ENCODE measurements at places on chromosomes 4 and X.

- DNase-seq = no peak
Observed at GRCh38 chrX:63424063-63424462, 72.9 kb upstream of the SPIN4 start.

DNA sequence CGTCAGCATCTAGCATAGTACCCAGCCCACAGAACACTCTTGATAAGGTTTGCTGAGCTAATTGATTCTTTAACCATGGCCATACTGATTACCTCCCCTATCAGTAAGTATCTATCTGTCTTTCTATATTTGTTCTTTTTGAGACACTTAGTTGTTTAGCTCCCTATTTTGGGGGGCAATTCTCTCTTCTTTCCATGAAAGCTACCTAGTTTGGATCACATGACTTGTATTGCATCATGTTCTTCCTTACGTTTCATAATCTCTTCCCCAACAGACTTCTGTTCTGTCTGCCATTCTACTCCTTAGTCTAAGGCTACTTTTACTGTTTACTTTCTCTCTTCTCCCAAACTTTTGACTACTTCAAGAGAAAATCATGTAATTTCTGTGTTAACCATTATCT is 39.0 kb downstream of the TBC1D19 start:
- DNase-seq = no peak

DNA sequence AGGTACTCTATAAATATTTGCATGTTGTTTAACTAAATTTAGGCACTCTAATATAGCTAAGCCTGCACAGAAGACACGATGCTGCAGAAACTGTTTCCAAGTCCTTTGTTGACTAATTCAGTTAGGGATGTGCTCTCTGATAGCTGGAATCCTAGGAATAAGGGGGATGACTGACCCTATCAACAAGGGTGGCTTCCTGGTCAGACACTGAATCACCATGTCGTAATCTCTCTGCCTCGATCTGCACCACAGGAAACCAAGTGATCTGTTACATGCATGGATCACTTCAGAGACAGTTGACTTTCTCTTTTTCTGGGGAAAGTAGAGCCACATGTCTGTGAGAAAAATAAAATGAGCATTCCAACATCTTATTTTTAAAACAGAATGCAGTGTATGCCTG is 169.1 kb downstream of the GUCY2F start:
- DNase-seq = no peak

GRCh38 chr4:55124322-55125076 is 896 bp downstream of the KDR start:
- DNase-seq = no peak

- DNase-seq = no peak
Observed at GRCh38 chr4:150164055-150164454, 85.8 kb downstream of the DCLK2 start.

DNA sequence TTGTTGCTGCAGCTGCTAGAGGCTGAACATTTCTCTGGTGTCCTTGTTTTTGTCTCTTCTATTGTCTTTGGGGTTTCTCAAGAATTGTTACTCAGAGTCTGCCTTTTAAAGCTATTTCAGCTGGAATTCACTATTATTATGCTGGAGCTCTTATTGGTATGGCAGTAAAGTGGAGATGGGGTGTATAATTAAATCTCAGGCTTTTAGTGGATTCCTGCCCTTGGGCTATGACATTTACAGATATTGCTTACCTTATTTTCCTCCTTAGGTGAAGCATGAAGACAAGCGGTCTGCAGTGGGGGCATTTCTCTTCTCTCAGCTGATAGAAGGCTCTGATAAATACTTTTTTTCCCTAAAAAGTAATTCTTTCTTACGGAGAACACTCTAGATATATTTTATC is 1656.6 kb upstream of the IGFBP7 start:
- DNase-seq = no peak

- DNase-seq = no peak
Observed at GRCh38 chrX:109840585-109840984, 107.5 kb upstream of the ACSL4 start.

GRCh38 chr4:183163135-183163534 is 64.1 kb downstream of the WWC2 start:
- no peak for DNase-seq

- DNase-seq = peak; percentile 38
Observed at GRCh38 chr4:75995727-75996126, 5.0 kb upstream of the SDAD1 start.

DNA sequence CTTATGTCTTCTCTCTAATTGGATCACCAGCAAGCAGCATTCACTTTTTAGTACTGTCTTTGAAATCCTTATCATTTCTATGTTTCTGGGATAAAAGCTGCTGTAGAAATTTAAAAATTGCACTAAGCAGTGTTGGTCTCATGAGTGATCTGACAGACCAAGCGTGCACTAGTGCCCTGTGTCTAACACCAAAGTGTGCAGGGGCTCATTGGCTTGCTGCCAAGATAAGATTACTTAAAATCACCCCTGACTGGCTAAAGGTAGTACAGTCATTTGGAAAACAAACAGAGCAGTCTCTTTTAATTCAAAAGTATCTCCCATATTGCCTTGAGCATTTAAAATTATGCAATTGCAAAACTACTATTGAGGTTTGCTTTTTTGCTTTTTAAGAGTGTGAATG is 304.6 kb downstream of the ARAP2 start:
- DNase-seq = no peak

DNA sequence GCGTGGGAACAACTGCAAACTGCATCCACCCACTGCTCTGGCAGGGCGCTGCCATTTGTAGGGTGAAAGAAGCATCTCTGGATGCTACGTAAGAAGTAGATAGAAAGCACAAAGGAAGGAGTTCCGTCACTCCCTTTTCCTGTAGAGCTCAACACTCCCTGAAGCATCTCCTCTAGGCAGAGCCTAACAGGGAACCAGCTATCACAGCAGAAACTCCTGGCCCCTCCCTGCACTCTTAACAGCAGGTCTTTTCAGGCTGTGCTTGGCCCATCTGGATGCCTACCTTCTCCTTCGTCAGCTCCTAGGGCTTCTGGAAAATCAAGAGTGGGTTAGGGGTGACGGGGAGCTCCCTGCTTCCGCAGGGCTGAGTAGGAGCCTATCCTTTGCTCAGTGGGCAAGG is 112.9 kb upstream of the TLL1 start:
- no peak for DNase-seq

DNA sequence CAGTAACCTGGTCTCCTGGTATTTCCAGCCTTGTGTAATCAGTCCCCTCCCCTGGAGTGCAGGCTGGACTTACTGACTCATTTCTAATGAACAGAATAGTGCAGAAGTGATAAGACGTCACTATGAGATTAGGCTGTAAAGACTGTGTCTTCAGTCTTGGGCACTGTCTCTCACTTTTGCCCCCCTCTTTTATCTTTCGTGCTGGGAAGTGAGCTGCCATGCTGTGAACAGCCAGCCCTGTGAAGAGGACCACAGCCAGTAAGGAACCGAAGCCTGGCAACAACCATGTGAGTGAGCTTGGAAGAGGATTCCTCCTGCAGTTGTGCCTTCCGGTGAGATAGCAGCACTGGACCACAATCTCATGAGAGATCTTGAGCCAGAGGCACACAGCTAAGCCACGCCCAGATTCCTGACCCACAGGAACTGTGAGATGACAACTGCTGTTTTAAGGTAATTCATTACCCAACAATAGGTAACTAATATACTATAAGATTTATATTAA is 67.5 kb upstream of the GPR34 start:
- DNase-seq = no peak

DNA sequence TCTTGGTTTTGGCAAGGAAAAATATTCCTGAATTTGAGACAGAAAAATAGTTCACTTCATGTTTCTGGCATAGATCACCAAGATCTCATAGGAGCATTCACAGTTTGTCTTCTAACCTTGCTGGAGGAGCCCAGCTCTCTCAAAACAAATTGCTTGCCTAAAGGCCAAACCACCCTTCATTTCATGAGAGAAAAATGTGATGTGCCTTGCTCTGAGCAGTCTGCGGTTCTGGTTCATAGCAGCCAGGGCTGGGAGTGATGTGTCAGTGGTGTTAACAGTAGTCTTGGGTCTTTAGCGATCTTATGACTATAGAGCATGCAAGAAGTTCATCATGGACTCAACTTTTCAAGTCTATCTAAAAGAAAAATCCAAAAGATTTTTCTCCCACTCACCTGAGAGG is 183.3 kb downstream of the DCLK2 start:
- DNase-seq = no peak

- DNase-seq = no peak
Observed at GRCh38 chr4:12519426-12519825, 964.7 kb downstream of the RAB28 start.

GRCh38 chr4:157898836-157899605 is 273.8 kb downstream of the GASK1B start:
- DNase-seq = no peak

DNA sequence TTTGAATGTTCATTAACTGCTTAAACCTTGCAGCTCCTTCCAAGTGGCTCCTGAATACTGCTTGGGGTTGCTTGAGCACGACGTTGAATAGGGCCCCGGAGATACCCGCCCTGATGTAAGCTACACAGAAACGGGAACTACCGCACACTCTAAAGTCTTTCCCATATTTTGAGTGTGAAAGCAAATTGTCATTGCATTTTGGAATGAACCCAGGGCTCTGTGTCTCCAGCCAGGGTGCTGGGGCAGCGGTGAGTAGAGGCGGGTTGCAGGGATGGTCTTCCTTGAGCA is 59.4 kb upstream of the HELT start:
- no peak for DNase-seq

DNA sequence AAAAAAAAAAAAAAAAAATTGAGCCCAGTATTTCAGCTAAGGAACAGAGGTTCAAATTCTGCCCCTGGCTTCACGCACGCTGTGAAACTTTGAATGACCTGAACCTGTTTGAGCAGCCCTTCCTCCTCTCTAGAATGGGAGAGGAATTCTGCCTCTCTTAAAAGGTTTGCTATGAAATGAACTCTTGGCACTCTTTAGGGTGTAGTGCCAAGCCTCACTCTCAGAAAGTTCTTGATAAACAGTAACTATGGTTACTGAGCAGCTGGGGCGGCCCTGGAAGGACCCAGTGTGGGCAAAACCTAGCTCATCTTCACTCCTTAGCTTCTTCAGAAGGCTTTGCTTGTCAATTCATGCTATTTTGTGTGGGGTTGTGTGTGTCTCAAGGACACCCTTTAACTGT is 73.7 kb downstream of the GEMIN8 start:
- DNase-seq = no peak

- DNase-seq = no peak
Observed at GRCh38 chr4:54802336-54802735, 144.6 kb downstream of the KIT start.

DNA sequence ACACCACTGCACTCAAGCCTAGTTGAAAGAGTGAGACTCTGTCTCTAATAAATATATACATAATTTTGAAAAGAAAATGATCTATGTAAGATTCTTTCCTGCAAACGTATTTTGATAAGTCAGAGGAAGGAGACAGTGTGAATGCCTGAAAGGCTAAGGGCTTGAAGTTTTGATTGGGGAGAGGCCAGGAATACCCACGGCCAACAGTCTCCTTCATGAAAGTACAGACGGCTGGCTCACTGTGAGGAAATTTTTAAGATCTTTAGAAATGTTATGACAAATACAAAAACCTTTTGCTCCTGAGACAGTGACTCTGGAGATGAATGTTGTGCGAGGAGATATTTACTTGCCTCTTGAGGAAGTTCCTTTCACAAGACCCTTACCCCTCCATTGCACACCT is 111.4 kb upstream of the KLHL13 start:
- DNase-seq = no peak

DNA sequence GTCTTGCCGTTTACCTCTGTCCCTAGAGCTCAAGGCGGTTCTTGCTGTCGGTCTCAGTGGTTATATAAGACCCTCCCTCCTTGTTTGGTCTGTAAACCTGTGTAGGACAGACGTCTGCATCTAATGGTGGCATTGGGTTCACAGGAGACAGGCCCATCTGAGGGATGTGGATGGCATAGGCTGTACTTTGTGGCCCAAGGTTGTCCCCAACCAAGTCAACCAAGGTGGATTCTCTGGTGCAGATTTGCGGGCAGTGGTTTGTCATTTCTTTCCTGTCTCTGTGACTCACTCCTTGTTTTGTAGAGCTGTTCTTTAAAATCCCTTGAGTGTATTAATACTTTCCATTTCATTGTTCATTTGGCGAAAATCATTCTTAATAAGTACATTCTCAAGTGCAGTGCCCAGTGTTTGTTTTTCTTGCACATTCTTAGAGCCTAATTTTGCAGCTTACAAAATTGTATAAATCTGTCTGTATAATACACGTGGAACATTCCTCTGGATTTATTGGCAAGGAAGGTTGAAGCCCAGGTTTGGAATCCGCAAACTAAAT is 68.0 kb upstream of the TLR2 start:
- no peak for DNase-seq

DNA sequence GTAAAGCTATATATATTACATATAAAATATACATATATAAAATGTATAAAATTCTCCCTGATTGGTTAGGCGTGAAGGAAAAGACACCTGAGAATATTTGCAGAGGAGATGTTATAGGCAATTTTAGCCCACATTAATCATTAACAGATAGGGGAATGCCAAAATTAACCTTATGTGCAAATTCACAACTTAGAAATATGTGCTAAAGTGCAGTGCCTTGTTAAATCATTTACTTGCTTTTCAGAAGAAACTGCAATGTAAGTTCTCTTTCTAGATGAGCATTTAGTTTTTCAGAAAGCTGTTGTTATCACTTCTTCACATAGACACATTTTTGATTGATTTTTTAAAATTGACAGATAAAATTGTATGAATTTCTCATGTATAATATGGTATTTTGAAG is 5.6 kb downstream of the TASL start:
- no peak for DNase-seq

- no peak for DNase-seq
Observed at GRCh38 chrX:152832520-152832919, 1.7 kb downstream of the NSDHL start.

DNA sequence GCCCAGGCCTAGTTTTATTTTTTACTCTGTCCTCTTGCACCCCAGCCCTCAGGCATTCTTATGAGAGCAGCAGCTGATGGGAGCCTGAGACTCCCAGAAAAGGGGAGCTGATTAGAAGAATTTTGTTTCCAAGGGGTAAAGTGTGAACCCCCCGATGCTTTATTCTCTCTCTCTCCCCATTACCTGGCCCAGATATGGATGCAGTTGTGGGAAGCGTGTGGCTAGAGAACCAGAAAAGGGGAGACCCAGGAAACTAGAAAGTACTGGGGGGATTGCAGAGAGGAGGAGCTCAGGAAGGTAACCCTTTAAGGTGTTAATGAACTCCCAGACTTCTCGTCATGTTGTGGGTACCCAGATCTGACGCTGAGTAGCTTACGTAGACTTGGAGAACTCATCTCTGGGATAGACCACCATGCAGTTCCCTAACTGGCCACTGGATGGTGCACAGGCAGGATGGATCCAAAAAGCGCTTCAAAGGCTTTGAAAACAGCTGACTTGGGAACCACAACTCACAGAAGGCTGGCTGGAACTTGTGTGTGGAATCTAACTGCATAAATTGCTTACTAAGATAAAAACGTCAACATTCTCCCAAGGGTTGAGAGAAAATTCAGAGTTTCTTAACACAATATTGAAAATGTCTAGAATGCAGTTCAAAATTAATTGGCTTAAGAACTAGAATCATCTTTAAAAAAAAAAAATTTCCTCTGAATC is 64.7 kb downstream of the TBC1D14 start:
- peak; percentile 69 for DNase-seq

- DNase-seq = no peak
Observed at GRCh38 chr4:75015627-75016026, 82.7 kb downstream of the PARM1 start.

GRCh38 chr4:102405821-102406401 is 60.6 kb upstream of the SLC39A8 start:
- DNase-seq = no peak

- DNase-seq = no peak
Observed at GRCh38 chr4:128604840-128605239, 204.7 kb upstream of the JADE1 start.

- DNase-seq = no peak
Observed at GRCh38 chrX:31237189-31237588, 165.3 kb upstream of the FTHL17 start.

- no peak for DNase-seq
Observed at GRCh38 chr4:6291784-6292297, 22.2 kb downstream of the WFS1 start.

All from NCI-H187 (cell line).